ENCODE measurements at places on chromosomes 12 and 14. TPM values are rescaled to one million over a fixed set of nuclear protein-coding genes. Genes with fewer than 3 reads are reported as not detected.

Gene CMTM5
- total RNA-seq = 0.66 TPM

Gene SLC7A8
- total RNA-seq = 23.8 TPM

Gene IL26
- not detected for total RNA-seq

Gene GALNT6
- 24.7 TPM for total RNA-seq

Gene AQP6
- not detected for total RNA-seq

Gene SELPLG
- total RNA-seq = 2.5 TPM

Gene SLC8A3
- total RNA-seq = 0.40 TPM

Gene WSCD2
- total RNA-seq = 0.74 TPM

Gene GALNT8
- 21.6 TPM for total RNA-seq

Gene TSHR
- 0.11 TPM for total RNA-seq

Gene MTHFD1
- 38.1 TPM for total RNA-seq

Gene OLR1
- 0.20 TPM for total RNA-seq

Gene ZDHHC22
- 0.07 TPM for total RNA-seq

Gene DLK1
- not detected for total RNA-seq

Gene MANSC1
- 63.6 TPM for total RNA-seq

Gene A2ML1
- not detected for total RNA-seq

Gene SAMD15
- 0.72 TPM for total RNA-seq

Gene INHBC
- total RNA-seq = not detected

Gene CHGA
- 137 TPM for total RNA-seq

Gene PSMB11
- total RNA-seq = not detected

Gene ADAM21
- not detected for total RNA-seq

Gene HAL
- 1.1 TPM for total RNA-seq

Gene CDC42BPB
- total RNA-seq = 67.9 TPM

Gene HVCN1
- total RNA-seq = 2.1 TPM

Gene MANSC4
- not detected for total RNA-seq

Measured in colonic mucosa (tissue), 4 donors.